Activated CD8-positive, alpha-beta memory T cell treated with anti-CD3 and anti-CD28 coated beads for 4 hours (primary cell): ENCODE measurements at places on chromosomes 7 and 10.

- no peak for DNase-seq
These were observed 27.2 kb downstream of the EZH2 start for GRCh38 chr7:148856891-148857290.

DNA sequence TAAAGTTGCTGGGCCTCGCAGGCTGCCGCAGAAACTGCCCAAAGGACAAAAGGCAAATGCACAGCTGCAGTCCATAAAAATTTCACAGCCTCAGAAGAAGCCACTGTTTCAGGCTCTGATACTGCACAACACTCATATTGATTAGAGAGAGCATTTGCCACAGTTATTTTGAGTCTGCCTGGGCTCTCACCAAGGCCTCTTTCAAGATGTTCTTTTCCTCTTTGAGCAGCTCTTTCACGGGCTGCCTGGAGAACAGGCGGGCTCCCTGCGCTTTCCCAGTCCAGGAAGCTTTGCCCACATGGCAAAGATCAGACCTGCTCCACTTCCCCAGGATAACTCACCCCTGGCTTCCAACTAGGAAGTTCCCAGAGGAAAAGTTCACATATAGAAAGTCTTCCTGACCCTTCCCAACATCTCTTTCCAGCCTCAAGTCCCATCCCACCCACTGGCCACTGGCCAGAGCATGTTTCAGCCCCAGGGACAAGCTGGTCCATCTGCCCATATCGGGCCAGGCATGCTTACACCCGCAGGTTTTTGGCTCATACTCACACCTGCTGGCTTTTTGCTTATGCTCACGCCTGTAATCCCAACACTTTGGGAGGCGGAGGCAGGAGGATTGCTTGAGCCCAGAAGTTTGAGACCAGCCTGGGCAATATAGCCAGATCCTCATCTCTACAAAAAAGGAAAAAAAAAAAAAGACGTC lies 3.3 kb downstream of the SLIT1 start:
- no peak for DNase-seq

GRCh38 chr10:78563314-78563713 lies 505.5 kb upstream of the ZMIZ1 start:
- DNase-seq, result no peak

DNA sequence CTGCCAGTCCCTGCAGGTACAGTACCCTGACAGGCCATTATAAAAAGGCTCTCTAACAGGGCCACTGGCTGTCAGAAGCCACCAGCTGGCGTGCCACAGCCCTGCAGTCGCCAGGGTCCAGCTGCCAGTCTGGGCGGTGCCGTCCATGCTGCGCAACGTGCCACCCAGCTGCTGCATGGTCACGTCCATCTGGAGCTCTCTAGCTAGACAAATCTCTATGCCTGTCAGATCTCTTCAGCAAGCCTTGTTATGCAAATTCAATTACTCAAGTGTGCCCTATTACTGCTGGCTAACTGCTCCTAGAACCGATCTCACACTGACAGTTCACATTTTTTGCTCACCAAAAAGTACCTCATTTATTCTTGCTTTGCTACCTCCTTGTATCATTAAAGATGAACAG lies 75.9 kb downstream of the HIBADH start:
- DNase-seq, result no peak

DNA sequence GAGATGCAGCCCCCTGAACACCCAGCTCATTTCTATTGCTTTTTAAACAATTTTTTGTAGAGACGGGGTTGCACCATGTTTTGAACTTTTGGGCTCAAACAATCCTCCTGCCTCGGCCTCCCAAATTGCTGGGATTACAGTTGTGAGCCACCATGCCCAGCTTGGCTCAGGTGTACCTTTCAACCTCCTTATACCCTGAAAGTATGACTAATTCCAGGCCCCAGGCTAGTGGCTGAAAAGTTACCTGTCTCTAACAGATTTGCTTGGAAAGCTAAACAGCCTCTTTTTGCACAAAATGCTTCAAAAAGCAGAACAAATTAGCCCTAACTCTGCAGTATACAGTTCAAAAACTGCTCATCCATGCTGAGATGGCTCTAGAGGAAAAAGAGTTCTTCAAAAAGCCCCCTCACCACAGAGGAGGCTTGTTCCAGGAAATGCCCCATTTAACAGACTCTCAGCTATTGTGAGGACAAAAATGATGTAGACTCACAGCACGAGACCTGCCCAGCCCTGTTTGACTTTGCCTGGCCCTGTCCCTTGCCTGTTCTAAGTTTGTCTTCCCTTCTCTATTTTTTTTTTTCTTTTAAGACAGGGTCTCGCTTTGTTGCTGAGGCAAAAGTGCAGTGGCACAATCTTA lies 13.4 kb upstream of the AP1S1 start:
- DNase-seq, result no peak
